HEK293T (cell line): ENCODE measurements at places on chromosomes 12 and 14.
A peak's percentile ranks its signal among the peaks of the same experiment; 100 is the strongest.

DNA sequence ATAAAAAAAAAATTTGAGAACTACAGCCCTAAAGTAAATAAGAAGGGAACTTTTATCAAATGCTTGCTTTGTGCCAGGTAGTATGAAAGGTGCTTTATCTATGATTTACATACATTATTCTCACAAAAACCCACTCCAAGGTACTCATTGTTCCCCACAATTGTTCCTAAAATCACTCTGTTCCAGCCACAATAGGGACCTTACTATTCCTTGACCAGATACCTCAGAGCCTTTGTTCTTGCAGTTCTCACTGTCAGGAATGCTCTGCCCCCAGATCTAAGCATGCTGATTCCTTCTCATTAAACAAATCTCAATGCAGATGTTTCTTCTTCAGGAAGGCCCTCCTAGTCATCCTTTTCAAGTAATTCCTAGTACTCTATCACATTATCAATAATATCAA, 60.2 kb downstream of the PPP1R12A start:
- DNase-seq, result no peak

GRCh38 chr12:103909811-103910210, 20.4 kb upstream of the HSP90B1 start:
- DNase-seq, result no peak

DNA sequence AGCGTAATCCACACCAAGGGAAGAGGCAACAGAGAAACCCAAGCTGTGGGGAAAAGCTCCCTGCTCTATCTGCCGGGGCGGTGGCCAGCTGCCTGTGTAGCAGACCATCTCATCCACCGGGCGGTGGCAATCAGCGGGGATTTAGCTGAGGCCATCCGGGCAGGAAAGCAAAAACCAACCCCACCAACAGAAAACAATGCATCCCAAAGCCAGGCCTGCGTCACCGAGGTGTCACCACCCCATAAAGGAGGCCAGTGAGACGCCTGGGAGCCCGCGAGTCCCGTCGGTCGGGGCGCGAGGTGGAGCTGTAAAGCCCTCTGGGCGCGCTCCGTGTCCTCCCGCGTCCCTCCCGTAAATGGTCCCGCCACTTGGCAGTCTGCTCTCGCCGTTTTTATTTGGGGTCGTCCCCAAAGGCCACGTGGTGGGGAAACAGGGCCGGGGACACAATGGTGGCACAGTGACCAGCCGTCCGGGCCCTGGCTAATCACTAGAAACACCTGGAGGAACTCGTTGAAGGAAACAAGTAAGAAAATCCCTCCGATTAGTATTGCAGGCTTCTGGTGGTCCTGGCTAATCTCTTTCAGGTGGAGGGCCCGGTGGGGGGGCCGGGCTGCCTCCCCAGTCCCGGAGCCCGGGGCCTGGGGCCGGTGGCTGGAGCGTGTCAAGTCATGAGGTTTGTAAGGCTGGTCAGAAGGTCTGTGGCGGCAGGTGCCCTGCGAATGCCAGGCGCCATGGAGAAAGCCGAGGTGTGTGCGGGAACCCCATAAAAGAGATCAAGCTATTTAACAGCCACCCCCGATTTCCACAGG, 94.7 kb upstream of the GSC start:
- no peak for DNase-seq

GRCh38 chr14:51463461-51463860, 188.2 kb upstream of the FRMD6 start:
- DNase-seq, result no peak

- no peak for DNase-seq
Observed at GRCh38 chr12:93699271-93700145, 22.3 kb downstream of the CRADD start.

DNA sequence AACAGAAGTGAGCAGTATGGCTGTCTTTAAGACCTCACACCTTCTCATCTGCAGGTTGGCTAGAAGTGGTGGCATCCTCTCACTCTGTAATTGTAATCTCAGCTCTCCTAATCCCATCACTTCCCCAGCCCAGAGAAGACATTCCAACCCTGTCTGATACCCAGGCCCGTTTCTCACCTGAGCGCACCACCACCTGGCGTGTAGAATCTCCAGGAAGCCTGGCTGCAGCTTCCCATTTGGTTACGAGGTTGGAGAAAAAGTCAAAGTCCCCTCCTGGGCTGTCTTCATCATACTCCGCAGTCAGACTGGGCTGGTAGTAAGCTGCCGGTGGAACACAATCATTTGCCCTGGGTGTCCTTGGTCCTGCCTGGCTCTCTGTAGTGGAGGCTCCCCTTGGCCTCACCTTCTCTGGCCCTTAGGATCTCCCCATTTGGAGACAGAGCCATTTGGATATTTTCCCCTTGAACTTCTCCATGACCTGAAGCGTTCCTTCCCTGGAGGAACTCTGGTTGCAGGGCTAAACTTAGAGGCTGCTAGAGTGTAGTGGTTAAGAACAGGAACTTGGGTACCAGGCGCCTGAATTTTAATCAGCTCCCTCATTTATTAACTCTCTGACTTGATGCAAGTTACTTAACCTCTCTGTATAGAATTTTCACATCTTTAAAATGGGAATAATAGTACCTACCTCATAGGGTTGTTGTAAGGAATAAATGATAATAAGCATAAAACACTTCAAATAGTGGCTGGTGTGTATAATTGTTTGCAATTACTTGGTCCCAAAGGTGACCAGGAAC, 1.8 kb downstream of the SDR39U1 start:
- DNase-seq, result no peak

- no peak for DNase-seq
Observed at GRCh38 chr12:42985506-42985905, 396.0 kb upstream of the PRICKLE1 start.

- no peak for DNase-seq
Observed at GRCh38 chr12:46702581-46703344, 123.0 kb downstream of the SLC38A4 start.

DNA sequence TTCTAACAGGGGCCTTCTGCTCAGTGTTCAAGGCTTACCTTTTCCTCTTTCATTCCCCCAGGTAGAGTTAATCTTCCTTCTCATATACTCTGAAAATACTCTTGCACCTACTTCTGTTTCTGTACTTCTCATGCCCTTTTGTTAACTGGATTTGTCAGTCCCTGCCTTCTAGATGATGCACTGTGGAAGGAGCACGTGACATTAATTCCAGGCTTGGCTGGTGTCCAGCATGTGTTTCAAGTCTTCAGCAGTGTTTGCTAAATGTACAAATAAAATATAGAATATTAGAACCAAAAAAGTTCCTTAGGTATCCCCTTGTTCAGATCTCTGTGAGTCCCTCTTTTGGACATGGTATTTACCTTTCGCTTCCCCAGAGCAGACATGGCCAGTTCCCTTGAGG, 27.9 kb upstream of the EVL start:
- DNase-seq, result no peak

DNA sequence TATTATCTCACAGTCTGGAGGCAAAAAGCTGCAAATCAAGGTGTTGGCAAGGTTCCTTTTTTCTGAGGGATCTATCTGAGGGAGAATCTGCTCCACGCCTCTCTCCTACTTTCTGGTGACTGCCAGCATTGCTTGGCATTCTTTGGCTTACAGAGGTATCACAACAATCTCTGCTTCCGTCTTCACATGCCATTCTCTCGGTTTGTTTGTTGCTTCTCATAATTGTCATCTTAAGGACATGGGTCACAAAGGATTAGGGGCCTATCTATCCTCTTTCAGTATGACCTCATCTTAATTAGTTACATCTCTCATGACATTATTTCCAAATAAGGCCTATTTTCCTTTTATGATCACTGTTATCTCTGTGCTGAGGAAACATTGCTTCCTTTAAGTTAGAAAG, 345.0 kb downstream of the FOXG1 start:
- DNase-seq, result no peak

DNA sequence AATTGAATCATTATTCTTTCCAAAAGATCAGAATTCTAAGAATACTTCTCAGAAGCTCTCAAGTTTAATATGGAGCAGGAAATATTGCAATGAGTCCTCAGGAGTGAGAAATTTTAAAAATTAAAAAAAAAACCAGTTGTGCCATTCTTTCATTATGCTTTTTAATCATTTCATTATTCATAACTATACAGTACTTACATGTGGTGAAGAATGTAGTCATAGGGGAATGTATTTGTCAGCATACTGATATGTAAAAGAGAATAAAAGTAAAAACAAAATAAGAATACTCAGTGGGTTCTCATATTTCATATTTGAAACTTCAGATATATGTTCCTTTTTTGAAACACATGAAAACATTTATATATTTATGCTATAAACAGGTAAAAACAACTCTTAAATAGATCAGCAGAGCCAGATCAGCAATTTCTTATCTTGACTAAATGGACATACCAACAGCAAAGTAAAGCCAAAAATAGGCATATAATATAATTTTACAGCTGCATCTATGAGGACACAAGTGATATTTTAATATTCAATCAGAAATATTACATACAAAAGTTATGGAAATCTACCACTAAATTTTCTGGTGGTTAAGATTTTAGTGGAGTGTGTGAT, 19.9 kb upstream of the MBIP start:
- no peak for DNase-seq

GRCh38 chr14:100107236-100107635, 42.0 kb downstream of the EVL start:
- no peak for DNase-seq

GRCh38 chr12:16472631-16473030, 125.2 kb downstream of the MGST1 start:
- no peak for DNase-seq

GRCh38 chr12:99099786-99100185, 454.7 kb downstream of the APAF1 start:
- no peak for DNase-seq

- DNase-seq, result no peak
Observed at GRCh38 chr14:52891800-52892199, 59.0 kb downstream of the FERMT2 start.

GRCh38 chr12:48286665-48287064, 64.1 kb downstream of the ZNF641 start:
- peak; percentile 26 for DNase-seq

DNA sequence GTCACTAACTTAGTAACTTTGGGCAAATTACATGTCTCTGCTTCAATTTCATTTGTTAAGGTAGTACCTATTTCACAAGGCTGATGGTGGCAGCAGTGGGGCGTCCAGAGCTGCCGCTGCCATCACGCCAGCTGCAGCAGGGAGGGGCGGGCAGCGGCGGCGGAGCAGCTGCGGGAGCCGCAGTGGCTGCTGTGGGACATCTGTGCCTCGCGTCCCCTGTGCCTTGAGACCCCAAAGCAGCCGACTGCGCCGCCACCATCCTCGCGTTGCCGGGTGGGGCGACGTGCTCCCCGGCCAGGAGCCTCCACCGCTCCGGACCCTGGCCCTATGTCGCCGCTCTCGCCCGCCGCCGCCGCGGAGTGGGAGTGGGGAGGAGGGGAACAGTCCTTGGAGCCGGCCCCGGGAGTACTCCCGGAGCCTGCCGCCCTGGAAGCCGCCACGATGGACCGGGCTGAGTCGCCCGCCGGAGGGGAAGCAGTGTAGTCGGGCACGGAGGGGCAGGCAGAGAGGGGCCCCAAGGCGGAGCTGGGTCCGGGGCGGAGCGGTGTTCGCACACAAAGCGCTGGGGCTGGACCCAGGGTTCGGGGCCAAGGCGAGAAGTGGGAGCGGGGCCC, 51.4 kb downstream of the A2M start:
- DNase-seq, result peak; percentile 71

GRCh38 chr14:57412341-57412740, 22.0 kb downstream of the NAA30 start:
- DNase-seq, result no peak

GRCh38 chr12:74105434-74105833, 432.2 kb upstream of the ATXN7L3B start:
- DNase-seq, result no peak

DNA sequence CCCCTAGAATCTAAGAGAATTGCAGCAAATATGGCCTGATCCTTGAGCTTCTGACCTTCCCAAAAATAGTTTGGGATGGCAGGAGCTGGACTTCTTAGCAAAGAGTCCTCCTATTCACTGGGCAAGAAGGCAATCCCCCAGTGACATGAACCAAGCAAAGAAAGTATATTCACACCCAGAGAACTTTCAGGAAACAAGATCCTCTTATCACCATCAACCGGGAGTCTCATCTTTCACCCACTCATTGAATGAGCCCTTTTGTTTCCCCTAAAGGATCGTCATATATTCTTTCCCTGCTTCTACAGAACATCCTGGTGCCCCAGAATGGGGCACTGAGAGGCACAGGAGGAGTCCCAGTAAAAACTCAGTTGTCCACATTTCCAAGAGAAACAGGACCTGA, 19.7 kb downstream of the SPTB start:
- no peak for DNase-seq
